ENCODE measurements at places on chromosomes 7 and 10.

DNA sequence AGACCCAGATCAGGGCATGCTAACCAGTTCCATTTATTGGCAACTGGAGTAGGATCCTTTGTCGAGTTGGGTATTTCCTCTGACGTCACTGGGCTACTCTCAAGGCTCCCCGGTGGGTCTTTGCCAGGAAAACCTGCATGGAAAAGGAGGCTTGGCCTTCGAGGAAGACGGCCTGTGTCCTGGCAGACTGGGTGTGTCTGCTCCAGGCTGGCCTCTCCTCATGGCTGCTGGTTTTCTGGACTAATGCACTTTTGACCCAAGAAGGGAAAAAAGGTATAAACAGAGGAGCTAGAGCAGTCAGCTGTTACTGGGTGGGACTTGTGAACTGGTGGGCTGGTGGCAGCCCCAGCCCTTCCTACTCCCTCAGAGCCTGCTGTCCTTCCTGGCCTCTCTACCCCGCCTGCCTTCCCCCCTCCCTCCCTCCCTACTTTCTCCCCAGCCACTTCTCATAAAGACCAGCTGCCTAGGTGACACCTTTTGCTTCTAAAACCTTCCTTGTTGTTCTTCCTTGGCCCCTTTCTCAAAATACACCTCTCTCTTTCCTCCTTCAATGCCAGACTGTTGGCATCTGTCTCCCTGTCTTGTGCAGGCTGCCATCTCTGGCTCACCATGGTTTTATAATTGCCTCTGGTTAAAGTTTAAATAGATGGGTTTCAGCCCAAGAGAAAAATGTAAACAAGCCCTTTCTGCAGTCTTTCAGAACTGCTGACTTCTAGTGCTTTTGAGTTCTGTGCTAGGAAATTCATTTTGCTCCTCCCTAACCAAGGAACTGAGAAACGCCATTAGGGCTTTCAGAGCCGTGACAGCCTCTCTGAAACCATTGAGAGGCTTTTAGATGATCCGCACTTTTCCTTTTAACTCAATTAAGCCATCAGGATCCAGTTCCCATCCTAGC is 101.8 kb upstream of the MKLN1 start:
- no peak for DNase-seq

DNA sequence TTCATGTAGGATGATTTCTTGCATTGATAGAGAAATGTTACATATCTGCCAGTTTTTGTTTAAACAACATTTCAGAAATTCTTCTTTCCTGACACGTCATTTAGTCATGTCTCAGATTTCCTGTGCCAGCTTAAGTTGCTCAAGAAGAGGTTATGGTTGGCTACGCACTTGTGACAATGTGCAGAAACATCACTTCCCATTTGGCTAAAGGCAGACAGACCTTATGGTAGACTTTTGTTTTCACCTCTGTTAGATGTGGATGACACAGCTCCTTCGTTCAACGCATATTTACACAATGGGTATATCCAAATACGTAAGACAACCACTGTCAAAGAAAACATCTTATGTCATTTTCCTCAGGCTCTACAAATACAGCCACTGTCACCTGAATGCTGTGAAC is 125.8 kb downstream of the DOCK4 start:
- DNase-seq, result no peak

- DNase-seq, result no peak
Measured at GRCh38 chr7:26309089-26309488, 17.4 kb downstream of the SNX10 start.

- no peak for DNase-seq
Measured at GRCh38 chr7:75876126-75876881, 2.5 kb upstream of the RHBDD2 start.

DNA sequence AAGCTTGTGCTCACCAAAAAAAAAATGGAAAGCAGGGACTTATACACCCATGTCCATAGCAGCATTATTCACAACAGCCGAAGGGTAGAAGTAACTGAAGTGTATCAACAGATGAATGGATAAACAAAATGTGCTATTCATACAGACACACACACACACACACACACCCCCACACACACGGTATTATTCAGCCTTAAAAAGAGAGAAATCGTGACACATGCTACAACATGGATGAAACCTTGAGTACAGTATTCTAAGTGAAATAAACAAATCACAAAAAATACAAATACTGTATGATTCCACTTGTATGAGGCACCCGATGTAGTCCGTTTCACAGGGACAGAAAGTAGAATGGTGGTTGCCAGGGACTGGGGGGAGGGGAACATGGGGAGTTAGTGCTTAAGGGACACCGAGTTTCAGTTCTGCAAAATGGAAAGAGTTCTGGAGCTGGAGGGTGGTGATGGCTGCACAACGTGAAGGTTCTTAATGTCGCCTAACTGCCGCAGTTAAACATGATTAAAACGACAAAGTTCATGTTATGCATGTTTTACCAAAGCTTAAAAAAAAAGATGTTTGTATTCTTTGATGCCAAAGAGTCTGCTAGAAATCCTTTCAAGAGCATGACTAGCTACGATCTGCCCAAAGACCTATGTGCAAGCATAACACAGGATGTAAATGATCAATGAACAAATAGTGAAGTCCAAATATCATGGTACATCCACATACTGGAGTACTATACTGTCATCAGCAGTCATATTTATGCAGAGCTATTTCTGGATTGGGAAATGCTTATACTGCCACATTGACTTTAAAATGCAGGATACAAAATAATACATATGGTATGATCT is 7.2 kb downstream of the TNS3 start:
- DNase-seq, result no peak

- no peak for DNase-seq
Measured at GRCh38 chr10:22500656-22501340, 155.5 kb downstream of the SPAG6 start.
